ENCODE measurements at places on chromosomes 11 and 22. TPM values are rescaled to one million over a fixed set of nuclear protein-coding genes. Genes with fewer than 3 reads are reported as not detected.

The TRIM6 gene
- total RNA-seq = 1.7 TPM

The RAB6A gene
- 48.9 TPM for total RNA-seq

The VSIG10L2 gene
- total RNA-seq = 0.09 TPM

The DEFB131B gene
- total RNA-seq = not detected

The DUSP8 gene
- 0.14 TPM for total RNA-seq

The YPEL1 gene
- total RNA-seq = 9.1 TPM

The RAG1 gene
- 1,091 TPM for total RNA-seq

The CNTN5 gene
- total RNA-seq = 0.14 TPM

The C1QTNF5 gene
- 4.2 TPM for total RNA-seq

DNA sequence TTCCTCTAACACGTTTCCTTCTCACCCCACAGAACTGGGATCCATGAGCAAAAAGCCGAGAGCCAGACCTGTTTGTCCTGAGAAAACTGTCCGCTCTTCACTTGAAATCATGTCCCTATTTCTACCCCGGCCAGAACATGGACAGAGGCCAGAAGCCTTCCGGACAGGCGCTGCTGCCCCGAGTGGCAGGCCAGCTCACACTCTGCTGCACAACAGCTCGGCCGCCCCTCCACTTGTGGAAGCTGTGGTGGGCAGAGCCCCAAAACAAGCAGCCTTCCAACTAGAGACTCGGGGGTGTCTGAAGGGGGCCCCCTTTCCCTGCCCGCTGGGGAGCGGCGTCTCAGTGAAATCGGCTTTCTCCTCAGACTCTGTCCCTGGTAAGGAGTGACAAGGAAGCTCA is 24.0 kb downstream of the CD5 start:
- H3K27ac ChIP-seq = no peak overlapping the region
- no peak for DNase-seq
- H3K27me3 ChIP-seq = no peaks in the 10 kb centered on the region
- H3K4me1 ChIP-seq = peaks cover 9% of the 10 kb centered on the region
- no peak overlapping the region for H3K4me3 ChIP-seq

GRCh38 chr11:72072348-72072747 is 8.0 kb downstream of the NUMA1 start:
- H3K4me1 ChIP-seq = peaks cover 23% of the 10 kb centered on the region
- H3K36me3 ChIP-seq = no peaks in the 10 kb centered on the region
- H3K27me3 ChIP-seq = no peaks in the 10 kb centered on the region
- peak overlapping the region; percentile 43 for H3K27ac ChIP-seq
- DNase-seq = peak; percentile 9
- no peak overlapping the region for H3K4me3 ChIP-seq

GRCh38 chr11:47171856-47172255 is 4.8 kb downstream of the ARFGAP2 start:
- H3K27me3 ChIP-seq = no peaks in the 10 kb centered on the region
- no peak overlapping the region for H3K27ac ChIP-seq
- no peak overlapping the region for H3K4me3 ChIP-seq
- peaks cover 70% of the 10 kb centered on the region for H3K36me3 ChIP-seq

GRCh38 chr22:25072406-25072805 is 119.9 kb downstream of the KIAA1671 start:
- no peak for DNase-seq
- H3K27me3 ChIP-seq = no peaks in the 10 kb centered on the region
- H3K4me1 ChIP-seq = peaks cover 43% of the 10 kb centered on the region
- H3K4me3 ChIP-seq = no peak overlapping the region

DNA sequence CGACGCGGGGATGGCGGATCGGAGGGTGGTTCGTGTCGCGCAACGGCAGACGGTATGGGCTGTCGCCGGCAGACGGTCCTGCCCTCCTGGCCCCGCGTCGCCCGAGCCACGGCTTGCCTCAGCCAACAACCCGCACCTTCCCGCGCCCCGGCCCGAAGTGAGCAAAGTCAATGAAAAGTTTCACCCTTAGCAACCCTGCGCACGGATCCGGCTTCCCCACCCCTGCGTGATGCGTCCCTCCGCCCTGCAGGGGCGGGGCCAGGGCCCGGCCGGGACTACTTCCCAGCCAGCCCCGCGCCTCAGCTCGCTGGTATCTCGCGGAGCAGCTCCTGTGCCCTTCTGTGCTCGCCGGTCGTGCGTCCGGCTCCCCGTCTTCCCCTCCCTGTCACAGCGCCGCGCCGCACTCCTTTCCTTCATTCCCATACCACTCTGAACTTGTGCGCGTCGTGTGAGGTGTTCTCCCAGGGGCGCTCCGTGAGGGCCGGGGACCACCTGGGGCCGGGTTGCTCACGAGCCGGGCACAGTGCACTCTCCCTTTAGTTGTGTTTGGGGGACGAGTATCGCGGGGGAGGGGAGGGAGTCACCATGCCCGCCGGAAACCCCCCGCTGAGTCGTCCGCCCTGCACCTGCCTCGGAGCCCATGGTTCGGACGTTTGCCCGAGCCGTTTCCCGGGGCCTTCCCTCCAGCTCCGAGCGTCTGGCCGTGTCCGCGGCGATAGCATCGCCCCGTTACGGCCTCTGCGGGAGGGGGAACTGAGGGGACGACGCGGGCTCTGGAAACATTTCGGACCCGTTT is at the start of gene TOB2:
Gene TOB2 (minus strand): TSS at position 163 of the 796 bp plus-strand sequence. CDS start 9,456 bp downstream, outside the sequence.
- peak within 1 kb of the TSS; percentile 96 for H3K4me3 ChIP-seq
- peak within 1 kb of the TSS; percentile 99 for H3K27ac ChIP-seq
- no peaks in the 10 kb centered on the region for H3K27me3 ChIP-seq
- DNase-seq = peak; percentile 82

DNA sequence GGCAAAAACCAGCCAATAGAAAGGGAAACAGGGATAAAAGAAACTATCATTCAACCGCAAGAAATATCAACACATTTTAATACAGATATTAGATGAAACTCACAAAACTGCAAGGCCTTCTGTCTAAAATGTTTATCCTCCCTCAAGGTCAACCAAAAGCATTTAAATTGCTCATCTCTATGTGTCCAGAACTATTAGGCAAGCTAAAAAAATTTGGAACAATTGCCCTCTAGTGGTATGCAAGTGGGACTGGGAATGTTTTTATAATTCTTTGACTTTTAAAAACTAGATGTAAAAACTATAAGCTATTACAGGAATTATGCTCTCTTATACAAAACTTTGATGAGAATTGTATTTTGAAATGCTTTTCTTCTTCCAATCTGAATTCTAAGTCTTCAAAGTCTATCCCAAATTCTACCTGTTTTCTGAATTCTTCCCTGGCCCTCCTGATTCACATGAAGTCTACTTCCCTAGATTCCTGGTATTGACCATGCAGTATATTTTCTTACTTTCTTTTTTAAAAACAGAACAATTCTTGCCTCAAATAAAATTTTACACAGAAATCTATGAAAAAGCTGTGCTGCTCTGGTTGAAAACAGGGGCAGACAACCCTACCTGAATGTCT is 4.9 kb downstream of the CWC15 start:
- no peaks in the 10 kb centered on the region for H3K27me3 ChIP-seq
- no peak overlapping the region for H3K4me3 ChIP-seq
- no peak overlapping the region for H3K27ac ChIP-seq
- no peak for DNase-seq

DNA sequence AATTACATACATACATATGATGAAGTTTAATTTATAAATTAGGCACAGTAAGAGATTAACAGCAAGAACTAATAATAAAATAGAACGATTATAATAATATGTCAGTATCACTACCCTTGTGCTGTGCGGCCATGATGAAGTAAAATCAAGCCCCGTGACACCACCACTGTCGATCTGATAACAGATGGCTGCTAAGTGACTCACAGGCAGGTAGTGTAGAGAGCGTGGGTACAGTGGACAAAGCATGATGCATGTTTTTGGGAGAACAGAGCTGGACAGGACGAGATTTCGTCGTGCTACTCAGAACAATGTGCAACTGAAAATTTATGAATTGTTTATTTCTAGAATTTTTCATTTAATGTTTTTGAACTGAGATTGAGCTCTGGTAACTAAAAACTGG is 108.4 kb upstream of the TIMP3 start:
- no peak overlapping the region for H3K4me3 ChIP-seq
- H3K4me1 ChIP-seq = no peaks in the 10 kb centered on the region
- H3K27ac ChIP-seq = no peak overlapping the region
- no peaks in the 10 kb centered on the region for H3K36me3 ChIP-seq
- no peak for DNase-seq
- no peaks in the 10 kb centered on the region for H3K27me3 ChIP-seq

DNA sequence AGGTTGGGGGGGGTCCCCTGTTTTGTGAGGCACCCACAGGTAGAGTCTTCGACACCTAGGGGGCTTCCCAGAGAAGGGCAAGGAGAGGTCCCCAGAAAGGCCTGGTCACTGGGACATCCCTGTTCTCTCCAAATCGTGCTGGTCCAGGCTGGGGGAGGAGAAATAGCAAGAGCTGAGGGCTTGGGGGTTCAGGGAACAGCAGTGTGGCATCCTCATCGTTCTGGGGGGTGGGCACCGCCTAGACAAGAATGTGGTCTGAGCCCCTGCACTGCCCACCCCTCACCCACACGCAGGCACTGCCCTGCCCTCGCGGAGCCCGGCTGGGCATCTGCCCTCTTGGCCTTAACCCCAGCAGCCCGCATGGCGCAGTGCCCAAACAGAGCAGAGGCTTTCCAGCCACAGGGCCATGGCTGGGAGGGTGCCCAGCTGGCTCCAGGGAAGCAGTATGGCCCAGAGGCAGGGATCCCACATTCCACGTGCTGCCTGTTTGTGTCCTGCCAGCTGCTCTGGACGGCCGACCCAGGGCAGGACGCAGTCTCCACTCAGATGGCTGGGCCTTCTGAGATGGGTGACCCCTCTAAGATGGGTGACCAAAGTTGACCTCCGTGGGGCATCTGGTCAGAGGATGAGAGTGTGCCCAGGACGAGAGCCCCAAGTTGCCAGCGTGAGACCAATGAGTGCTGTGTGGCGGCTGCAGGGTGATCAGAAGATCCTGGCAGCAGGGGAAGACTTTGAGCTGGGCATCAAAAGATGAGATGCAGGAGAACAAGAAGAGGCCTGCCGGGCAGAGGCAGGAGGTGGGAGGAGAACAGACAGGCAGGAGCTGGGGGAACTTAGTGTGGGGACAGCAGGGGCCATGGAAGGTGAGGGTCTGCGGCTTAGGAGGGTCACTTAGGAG is 14.4 kb downstream of the SCARF2 start:
- no peak for DNase-seq
- H3K27ac ChIP-seq = no peak overlapping the region
- no peaks in the 10 kb centered on the region for H3K36me3 ChIP-seq

- peaks cover 20% of the 10 kb centered on the region for H3K36me3 ChIP-seq
- DNase-seq = no peak
- H3K4me1 ChIP-seq = peaks cover 17% of the 10 kb centered on the region
- peak overlapping the region; percentile 69 for H3K27ac ChIP-seq
Measured at GRCh38 chr11:57323167-57323854, 1.4 kb downstream of the TNKS1BP1 start.

DNA sequence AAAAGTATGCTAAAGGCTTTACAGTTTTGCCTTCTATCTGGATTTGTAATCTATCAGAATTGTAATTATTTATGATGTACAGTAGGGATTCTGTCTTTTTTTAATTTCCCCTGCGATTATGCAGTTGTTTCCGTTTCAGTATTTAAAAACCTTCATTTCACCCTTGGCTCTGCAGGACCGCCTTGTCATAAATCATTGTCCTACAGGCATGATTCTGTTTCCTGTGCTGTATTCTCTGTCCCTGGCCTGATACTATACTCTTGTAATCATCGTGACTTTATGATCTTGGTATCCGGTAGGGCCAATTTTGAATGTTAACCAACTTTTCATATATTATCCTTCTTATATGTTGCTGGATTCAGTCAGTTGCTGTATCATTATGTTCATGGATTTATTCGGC is 151.7 kb downstream of the ATXN10 start:
- no peaks in the 10 kb centered on the region for H3K4me1 ChIP-seq
- H3K4me3 ChIP-seq = no peak overlapping the region
- H3K27ac ChIP-seq = no peak overlapping the region

DNA sequence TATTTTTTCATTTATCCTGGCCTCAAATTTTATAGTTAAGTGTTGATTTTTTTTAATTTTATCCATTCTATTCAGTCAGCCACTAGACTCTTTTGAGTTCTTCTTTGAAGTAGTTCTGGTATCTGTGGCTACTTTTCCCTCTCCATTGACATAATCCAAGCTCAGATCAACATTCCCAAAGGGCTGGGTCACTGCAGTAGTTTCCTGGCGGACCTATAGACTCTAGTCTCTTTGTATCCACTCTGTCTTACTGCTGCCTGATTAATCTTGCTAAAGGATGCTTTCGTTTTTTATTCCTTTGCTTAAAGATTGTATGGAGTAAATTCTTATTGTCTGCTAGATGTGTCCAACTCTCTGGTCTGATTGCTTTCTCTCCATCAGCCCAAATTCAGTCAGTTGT is 87.6 kb downstream of the UVRAG start:
- H3K27ac ChIP-seq = no peak overlapping the region
- no peaks in the 10 kb centered on the region for H3K4me1 ChIP-seq
- no peaks in the 10 kb centered on the region for H3K27me3 ChIP-seq
- H3K4me3 ChIP-seq = no peak overlapping the region

GRCh38 chr11:2775083-2775625 is 75.4 kb upstream of the KCNQ1OT1 start:
- H3K27ac ChIP-seq = no peak overlapping the region
- no peaks in the 10 kb centered on the region for H3K36me3 ChIP-seq
- peaks cover 20% of the 10 kb centered on the region for H3K4me1 ChIP-seq
- no peak overlapping the region for H3K4me3 ChIP-seq
- H3K27me3 ChIP-seq = peaks cover 34% of the 10 kb centered on the region

GRCh38 chr11:75386942-75387630 is 12.2 kb upstream of the RPS3 start:
- no peak overlapping the region for H3K27ac ChIP-seq
- H3K27me3 ChIP-seq = peaks cover 7% of the 10 kb centered on the region
- no peak overlapping the region for H3K4me3 ChIP-seq
- H3K4me1 ChIP-seq = peaks cover 11% of the 10 kb centered on the region

DNA sequence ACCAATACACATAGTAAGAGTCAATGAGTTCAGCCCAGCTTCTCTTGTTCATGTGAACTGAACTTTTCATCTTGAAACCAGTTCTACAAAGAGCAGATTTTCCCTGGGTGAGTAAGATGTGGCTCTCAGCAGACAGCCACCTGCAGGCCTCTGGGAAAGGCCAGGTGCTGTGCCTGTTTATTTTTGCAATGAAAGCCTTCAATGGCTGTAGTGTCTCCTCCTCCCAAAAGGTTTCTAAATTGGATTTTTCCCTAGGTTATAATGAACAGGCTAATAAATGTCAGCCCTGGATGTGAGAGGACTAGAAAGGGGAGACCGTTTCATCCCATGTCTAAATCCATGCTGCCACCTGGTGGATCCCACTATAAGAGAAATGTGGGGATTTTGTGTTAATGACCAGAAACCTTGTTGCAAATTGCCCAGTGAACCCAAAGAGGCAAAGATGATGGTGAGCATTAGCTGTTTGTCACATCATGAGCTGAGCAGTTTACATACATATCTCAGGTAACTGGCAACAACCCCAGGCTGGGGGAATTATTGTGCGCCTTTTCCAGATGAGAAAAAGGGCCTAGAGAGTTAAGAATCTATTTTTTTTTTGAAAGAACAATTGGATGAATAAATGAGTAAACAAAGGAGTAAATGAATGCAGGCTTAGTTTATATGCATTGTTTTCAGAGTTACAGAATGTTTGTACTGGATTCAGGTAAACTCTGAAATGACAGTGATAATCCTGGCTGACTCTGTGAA is 12.7 kb downstream of the C11orf91 start:
- H3K27me3 ChIP-seq = peaks cover 2% of the 10 kb centered on the region
- no peak for DNase-seq
- no peak overlapping the region for H3K27ac ChIP-seq
- H3K4me3 ChIP-seq = no peak overlapping the region

- H3K4me3 ChIP-seq = no peak within 1 kb of the TSS
- peaks cover 33% of the 10 kb centered on the region for H3K27me3 ChIP-seq
- no peak within 1 kb of the TSS for H3K27ac ChIP-seq
- DNase-seq = no peak
Measured at GRCh38 chr11:7672960-7673723, at the start of gene CYB5R2. Gene CYB5R2 (minus strand): TSS chr11:7673500. CDS start chr11:7672825, 675 bp downstream.

- H3K27ac ChIP-seq = no peak overlapping the region
- no peak overlapping the region for H3K4me3 ChIP-seq
- no peaks in the 10 kb centered on the region for H3K36me3 ChIP-seq
- peak; percentile 46 for DNase-seq
- no peaks in the 10 kb centered on the region for H3K4me1 ChIP-seq
Measured at GRCh38 chr11:124069429-124070401, 28.6 kb upstream of the OR10G7 start.
